A549 treated with GW870086 at 1 μM for 4 hours (cell line): ENCODE measurements at places on chromosomes 5 and 9. TPM values are rescaled to one million over a fixed set of nuclear protein-coding genes. Genes with fewer than 3 reads are reported as not detected.

The DMRTA1 gene
- 0.55 to 0.83 TPM (median 0.77 TPM) in 5 replicates for total RNA-seq

The TIGD6 gene
- 5.0 to 6.0 TPM (median 5.2 TPM) in 5 replicates for total RNA-seq

The CDKN2A gene
- 0.19 TPM in 1 of 5 replicates, not detected in the others for total RNA-seq

The PCDHB16 gene
- total RNA-seq, result 0.05 to 0.15 TPM (median 0.06 TPM) in 4 of 5 replicates, not detected in the other

The CXCL14 gene
- total RNA-seq, result 0.09 to 0.21 TPM (median 0.10 TPM) in 5 replicates

The SPINK7 gene
- total RNA-seq, result not detected in 5 replicates

The RORB gene
- total RNA-seq, result not detected in 5 replicates

The ADAMTS12 gene
- 6.6 to 9.2 TPM (median 7.6 TPM) in 5 replicates for total RNA-seq

The SLC34A1 gene
- total RNA-seq, result not detected in 5 replicates

The INSL6 gene
- not detected in 5 replicates for total RNA-seq

The ARSK gene
- total RNA-seq, result 6.1 to 7.4 TPM (median 7.1 TPM) in 5 replicates
